ENCODE measurements at places on chromosomes 3 and 15. TPM values are rescaled to one million over a fixed set of nuclear protein-coding genes. Genes with fewer than 3 reads are reported as not detected.

Gene KIF15
- 1.3 TPM for total RNA-seq

Gene CFAP100
- total RNA-seq: not detected

Gene SEMA3G
- under 0.01 TPM for total RNA-seq

Gene NRG4
- 0.15 TPM for total RNA-seq

Gene ADCY5
- 0.66 TPM for total RNA-seq

Gene MINAR1
- total RNA-seq: 0.83 TPM

Gene GPR149
- total RNA-seq: not detected

Gene GNAT1
- total RNA-seq: not detected

Gene GLT8D1
- total RNA-seq: 126 TPM

Gene RBP2
- not detected for total RNA-seq

Gene ZNF662
- 2.8 TPM for total RNA-seq

Gene SCN10A
- total RNA-seq: not detected

Gene PIGZ
- 3.6 TPM for total RNA-seq

Gene CLSTN2
- total RNA-seq: 0.29 TPM

Gene SLC33A1
- total RNA-seq: 39.7 TPM

Gene ADAMTSL3
- 1.2 TPM for total RNA-seq

Gene CMTM7
- total RNA-seq: 4.4 TPM

Gene ARGFX
- total RNA-seq: not detected

Gene TMEM212
- not detected for total RNA-seq

Gene SI
- not detected for total RNA-seq

Gene FETUB
- not detected for total RNA-seq

Gene PCSK6
- 0.15 TPM for total RNA-seq

Gene ADGRG7
- not detected for total RNA-seq

Gene PDZRN3
- total RNA-seq: 51.2 TPM

Gene TRAIP
- 4.4 TPM for total RNA-seq

Gene IQCF5
- not detected for total RNA-seq

Gene DPPA4
- not detected for total RNA-seq

Gene GPR160
- total RNA-seq: 0.29 TPM

Gene RBM5
- total RNA-seq: 126 TPM

Measured in smooth muscle cell of trachea (primary cell).